Mesenteric fat pad (tissue), 1 donor: ENCODE measurements at places on chromosomes 12 and 14.

DNA sequence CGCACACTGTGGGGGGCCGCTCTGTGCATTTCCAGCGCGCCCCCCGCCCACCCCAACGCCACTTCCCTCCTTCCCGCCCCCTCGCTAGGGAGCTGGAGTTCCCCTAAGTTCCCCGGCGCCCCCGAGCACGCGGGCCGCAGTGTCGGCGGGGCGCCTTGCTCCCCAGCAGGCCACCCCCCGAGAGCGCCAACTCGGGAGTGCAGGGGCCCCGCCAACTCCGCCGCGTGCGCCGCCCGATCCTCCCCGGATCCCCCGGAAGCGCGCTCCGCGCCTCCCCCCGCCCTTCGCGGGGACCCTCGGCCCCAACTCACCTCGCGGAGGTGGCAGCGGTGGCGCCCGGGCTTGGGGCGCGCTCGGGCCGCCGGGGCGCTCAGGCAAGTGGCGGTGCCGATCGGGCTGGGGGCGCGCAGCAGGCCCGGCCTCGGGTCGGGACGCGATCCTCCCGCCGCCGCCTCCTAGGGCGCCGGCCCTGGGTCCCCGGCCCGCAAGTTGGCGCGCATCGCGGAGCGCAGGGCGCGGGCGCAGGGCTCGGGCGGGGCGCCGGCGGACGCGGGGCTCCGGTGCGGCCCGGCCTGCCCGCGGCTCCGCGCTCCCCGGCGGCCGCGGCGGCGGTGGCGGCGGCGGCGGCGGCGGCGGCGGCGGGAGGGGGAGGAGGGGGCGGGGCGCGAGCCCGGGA, at the start of gene NCOR2:
NCOR2 (minus strand) TSS at position 616 of the 676 bp plus-strand sequence. CDS start 72,361 bp downstream, outside the sequence.
- DNase-seq: no peak

DNA sequence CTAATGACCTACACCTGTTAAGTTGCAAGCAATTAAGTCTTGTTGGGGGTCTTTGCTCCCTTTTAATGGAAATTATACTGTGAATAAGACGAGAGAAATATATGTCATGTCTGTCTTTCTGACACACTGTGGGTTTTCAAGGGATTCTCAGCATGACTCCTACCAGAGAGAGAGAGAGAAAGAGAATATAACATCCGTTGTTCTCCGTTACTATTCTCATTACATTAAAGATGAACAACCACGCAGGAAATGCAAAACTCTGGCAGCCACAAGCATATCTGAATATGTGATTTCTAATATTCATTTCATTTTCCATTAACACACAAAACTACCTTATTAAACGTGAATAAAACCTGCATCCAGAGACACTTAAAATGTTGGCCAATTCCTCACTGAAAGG, 67.3 kb upstream of the EGLN3 start:
- no peak for DNase-seq

GRCh38 chr12:125742413-125742812, 677.2 kb downstream of the AACS start:
- no peak for DNase-seq

DNA sequence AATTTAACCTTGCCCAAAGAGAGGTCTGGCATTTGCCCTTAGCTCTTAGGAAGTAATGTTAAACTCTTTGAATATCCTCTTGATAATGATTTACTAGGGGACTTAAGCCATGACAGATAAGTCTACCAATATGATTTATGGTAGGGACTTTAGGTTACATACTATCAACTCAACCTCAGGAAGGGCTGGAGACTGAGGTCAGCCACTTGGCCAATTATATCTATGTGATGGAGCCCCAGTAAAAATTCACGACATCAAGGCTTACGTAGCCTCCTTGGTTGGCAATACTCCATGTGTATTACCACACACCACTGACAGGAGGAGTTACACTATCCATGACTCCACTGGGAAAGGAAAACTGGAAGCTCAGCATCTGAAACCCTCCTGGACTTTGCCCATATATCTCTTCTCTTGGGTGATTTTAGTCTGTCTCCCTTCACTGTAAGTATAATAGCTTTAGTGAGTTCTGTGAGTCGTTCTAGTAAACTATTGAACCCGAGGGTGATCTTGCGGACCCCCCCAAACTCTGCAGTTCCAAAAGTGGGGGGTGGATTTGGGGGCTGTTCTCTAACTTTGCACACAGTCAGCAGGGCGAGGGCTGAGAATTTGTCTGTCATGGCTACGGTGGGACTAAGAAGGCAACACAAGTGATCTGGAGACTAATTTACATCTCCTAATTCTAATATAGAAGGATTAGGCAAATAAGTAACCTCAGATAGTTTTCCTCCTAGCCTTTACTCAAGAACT, 62.3 kb downstream of the R3HDM2 start:
- DNase-seq: no peak

DNA sequence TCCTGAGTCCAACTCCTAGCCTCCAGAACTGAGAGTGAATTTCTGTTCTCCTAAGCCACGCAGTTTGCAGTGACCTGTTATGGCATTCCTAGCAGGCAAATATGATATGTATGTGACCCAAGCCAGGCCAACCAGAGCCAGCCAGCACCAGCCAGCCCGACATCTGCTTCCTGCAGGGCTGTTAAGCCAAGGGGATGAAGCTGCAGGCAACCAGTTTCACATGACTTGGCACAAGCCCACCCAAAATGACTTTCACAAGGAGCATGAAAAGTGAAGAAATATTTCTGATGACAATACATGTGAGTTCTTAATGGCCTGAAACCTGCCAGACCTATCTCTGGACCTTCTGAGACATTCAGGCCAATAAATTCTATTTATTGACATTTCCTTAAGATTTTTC, 68.1 kb downstream of the ITPK1 start:
- no peak for DNase-seq

DNA sequence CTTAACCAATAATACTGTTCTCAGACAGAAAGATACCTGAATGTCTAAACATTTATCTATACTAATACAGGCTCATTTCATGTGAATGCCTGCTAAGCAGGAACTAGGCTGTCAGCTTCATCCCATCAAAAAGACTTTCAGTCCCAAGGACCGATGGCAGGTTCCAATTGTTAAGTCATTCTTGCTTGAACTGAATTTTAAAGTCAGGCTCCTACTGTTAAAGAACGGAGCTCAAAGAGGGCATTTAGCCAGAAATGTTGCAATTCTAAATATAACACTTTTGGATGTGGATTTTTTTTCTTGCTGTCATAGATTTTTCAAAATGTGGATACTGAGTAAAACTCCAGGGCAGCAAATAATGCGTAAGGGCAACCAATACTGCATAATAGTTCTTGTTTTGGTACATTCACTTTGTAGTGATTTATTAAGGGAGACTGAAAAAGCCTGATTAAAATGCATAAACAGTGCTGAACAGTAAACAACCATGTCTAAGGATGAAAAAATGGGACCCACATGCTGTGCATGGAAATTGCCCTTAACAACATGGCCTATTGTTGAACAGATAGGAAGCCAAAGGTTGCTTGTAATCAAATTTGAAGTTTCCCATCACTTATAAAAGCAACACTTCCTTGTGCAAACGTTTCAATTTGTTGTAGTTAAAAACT, 38.6 kb upstream of the DBX2 start:
- DNase-seq: no peak

GRCh38 chr14:60640859-60641741, 8.2 kb downstream of the SIX1 start:
- no peak for DNase-seq

- no peak for DNase-seq
Measured at GRCh38 chr12:72570601-72571000, 298.4 kb downstream of the TRHDE start.

DNA sequence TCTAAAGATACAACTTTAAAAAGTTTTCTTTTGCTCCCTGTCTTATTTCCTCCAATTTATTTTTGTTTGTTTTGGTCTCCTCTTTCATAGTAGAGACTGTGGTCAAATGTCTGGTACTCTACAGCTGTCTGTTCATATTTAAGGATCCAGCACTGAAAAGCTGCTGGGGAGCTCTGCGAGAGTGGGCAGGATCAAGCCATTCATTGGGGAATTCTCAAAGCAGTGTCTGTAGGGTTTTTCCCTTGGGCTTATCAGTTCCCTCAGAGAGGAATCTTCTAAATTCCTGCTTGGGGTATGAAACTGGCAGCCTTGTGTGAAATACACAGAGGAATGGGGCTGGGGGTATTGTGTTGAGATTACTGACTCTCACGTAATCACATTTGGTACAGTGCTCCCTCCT, 52.3 kb downstream of the FNTB start:
- DNase-seq: no peak

DNA sequence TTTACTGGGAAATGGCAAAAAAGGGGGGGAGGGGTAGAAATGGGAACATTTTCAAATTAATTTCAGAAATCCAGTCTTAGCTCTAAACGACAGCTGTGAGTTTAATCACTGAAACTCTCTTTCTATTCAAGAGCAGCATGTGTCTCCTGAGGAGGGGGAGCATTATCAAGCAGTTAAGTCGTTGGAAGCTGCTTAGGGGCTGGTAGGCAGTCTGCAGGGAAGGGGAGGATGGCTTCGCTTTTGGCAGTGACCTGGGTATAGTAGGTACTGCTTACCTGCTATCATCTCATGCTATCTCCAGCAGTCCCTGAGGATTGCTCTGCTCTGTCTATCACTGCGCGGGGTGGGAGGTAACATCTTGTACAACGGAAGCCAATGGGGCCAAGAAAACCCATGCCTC, 567.4 kb downstream of the NRXN3 start:
- DNase-seq: no peak

DNA sequence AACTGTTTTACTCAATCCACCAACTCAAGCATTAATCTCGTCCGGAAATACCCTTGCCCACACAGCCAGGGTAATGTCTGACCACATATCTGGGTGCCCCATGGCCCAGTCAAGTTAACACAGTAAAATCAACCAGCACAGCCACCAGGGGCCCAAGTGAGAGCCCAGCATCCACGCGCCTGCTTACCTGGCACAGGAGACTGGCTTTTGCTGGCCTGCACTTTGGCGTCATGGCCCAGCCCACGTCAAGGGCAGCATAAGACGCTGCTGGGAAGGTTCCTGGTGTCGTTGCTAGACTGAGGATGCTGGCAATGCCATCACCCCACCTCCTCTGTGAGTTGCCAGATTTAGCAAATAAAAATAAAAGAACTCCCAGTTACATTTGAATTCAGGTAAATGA, 53.6 kb upstream of the BCL11B start:
- DNase-seq: peak; percentile 35
